ENCODE measurements at places on chromosomes 5 and 9.

DNA sequence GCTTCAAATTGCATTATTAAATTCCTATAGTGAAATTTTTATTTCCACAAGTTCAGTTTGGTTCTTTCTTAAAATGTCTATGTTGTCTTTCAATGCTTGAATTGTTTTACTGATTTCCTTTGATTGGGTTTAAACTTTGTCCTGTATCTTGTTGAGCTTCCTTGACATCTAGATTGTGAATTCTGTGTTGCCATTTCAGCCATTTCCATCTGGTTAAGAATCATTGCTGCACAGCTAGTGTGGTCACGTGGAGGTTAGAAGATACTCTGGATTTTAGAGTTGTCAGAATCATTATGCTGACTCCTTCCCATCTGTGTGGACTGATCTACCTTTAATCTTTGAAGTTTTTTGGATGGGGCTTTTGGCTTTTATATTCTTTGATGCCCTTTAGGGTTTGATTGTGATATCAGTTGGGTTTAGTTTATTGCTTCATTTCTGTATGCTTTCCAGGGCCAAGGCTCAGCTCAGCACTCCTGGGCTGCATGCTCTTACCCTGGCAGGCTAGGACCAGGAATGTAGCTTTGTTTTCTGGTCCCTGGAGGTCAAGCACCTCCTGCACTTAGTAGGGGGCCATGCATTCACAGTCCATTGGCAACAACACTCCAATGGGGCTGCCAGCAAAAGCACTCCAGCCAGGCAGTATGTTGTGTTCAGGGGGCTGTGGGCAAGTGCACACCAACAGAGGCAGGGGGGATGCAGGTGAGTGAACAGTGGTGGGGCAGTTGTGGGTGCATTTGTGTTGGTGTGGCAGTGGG is 141.4 kb downstream of the PRR16 start:
- DNase-seq, result no peak

GRCh38 chr5:180331647-180331950 is 21.5 kb downstream of the GFPT2 start:
- DNase-seq, result no peak

- peak; percentile 16 for DNase-seq
These were observed 158.9 kb downstream of the CEMIP2 start for GRCh38 chr9:71609448-71609830.

DNA sequence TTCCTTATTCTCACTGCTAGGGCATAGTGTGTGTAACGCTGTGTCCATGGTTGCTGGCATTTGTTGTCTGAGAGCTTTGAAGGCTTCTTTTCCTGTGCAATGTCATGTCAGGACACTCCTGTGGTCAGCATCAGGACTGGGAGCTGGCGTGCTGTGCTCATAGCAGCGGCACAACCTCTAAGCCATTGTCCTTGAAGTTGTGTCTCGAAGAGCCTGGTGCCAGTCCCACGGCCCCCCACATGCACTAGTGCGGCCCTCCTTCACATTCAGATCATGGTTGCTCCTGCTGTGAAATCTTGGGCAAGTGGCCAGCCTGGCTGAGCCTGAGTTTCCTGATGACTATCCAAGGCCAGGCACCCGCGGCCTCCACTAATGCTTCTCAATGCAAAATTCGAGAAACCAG is 32.4 kb downstream of the PDZD2 start:
- no peak for DNase-seq

DNA sequence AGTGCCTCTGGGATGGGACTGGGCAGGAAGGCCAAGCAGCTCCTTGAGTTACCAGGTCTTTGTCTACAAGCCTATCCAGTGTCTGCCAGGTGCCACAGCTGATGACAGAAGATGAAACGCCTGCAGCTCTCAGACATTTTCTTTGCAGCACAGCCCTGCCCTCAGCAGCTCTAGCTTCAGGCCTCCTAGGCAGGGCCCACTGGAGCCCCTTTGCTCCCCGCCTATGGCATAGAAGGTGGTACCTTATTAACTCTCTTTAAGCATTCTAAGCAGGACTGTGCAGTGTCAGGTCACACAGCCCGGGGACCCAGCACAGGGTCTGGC is 1.3 kb upstream of the SKP1 start:
- no peak for DNase-seq

- DNase-seq, result no peak
These were observed 98.5 kb downstream of the OSMR start for GRCh38 chr5:38944282-38944681.

- DNase-seq, result no peak
These were observed 18.1 kb downstream of the PITX1 start for GRCh38 chr5:135015942-135016341.

DNA sequence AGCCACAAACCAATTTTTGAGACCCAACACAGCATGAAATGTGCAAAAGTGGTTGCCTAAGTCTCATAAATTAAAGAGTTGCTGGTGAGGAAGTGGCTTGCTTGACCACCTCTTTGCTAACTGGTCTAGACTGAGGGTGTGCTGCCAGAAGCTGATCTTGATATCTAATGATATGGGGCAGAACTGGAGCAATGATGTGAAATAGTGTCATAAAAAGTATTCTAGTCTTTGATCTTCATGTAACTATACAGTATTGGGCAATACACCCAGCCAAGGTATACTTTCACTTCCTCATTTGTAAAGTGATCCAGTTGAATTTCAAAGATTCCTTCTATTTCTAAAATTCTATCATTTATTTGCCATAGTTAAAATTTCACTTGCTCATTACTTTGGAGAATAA is 5.9 kb upstream of the YTHDC2 start:
- DNase-seq, result no peak

DNA sequence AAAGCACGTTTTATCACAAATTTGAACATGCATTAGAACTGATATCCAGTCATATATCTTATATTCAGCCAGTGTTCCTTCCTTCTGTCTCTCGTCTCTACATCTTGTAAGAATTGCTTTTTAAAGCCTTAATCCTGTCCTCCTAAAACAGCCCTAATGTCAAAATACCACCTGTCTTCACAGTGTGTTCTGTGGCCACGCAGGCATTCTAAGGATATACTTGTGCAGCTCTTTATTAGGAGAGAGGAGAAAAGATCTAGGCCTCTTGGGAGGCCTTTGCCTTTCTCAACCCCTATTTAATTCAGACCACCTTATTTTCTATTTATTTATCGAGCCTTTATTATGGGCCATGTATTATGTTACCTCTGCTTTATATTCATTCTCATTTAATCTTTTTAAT is 78.3 kb downstream of the MAN2A1 start:
- DNase-seq, result no peak

DNA sequence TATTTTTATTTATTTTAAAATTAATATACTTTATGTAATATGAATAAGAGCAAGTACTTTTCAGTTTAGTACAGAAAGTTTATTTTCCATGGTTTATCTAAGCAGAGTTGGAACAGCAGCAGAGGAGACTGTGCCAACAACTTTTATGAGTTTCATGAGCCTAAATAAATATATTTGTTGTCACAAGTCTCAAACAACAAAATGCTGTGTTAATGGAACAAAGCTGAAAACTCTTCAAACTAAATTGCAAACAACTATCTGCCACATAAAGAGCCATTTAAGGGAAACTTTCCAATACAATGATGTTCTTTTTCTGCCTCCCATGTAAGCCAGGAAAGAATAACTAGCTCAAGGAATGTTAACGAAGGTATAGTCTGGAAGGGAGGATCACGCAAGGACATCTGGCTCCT is 96.1 kb downstream of the FBN2 start:
- no peak for DNase-seq

Data from cardiac fibroblast (primary cell).